ENCODE measurements at places on chromosomes 4 and X. TPM values are rescaled to one million over a fixed set of nuclear protein-coding genes. Genes with fewer than 3 reads are reported as not detected.

GRCh38 chrX:125131164-125131563, 188.5 kb upstream of the TEX13C start:
- H3K4me3 ChIP-seq, result no peak overlapping the region
- H3K36me3 ChIP-seq, result no peaks in the 10 kb centered on the region

GRCh38 chr4:124203613-124204238, 508.8 kb downstream of the ANKRD50 start:
- H3K4me1 ChIP-seq, result peaks cover 8% of the 10 kb centered on the region
- no peak for DNase-seq
- H3K27me3 ChIP-seq, result no peaks in the 10 kb centered on the region
- no peak overlapping the region for H3K27ac ChIP-seq
- no peak overlapping the region for H3K4me3 ChIP-seq
- no peaks in the 10 kb centered on the region for H3K36me3 ChIP-seq

Gene STBD1
- total RNA-seq, result 1.8 TPM

Gene OCRL
- total RNA-seq, result 24.2 TPM

Gene MUC7
- total RNA-seq, result not detected

DNA sequence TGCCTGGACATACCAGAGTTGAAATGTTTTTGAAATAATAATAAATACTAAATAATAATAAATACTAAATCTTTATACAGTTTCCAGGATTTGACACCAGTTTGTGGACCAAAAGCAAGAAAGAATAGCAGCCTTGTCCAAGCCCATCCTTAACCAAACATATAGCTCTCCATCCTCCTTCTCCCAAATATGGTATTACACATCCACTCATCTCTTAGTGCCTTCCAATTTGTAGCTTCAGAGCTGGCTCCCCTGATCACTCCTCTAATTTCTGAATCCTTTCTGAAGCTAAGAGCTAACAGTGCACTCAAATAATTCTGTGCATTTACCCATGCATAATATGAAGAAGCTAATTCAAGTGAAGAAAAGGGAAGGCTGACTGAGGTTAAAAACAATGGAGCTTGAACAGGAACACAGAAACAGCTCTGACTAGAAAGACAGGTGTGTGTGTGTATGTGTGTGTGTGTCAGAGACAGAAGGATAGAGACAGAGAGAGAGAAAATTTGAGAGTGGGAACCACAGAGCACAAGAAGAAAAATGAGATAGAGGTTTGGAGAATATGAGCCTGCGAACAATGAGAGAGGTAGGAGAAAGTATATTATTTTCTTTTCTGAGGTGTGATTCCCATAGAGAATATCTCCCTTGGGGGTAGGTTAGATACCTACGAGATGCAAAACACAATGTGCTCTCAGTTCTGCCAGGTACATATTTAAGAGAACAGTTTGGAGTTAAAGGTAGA, 123.5 kb downstream of the CAMK2D start:
- no peak overlapping the region for H3K27ac ChIP-seq
- DNase-seq, result no peak
- peaks cover 6% of the 10 kb centered on the region for H3K36me3 ChIP-seq
- H3K4me1 ChIP-seq, result no peaks in the 10 kb centered on the region

GRCh38 chrX:112832481-112833095, 8.0 kb downstream of the AMOT start:
- no peak overlapping the region for H3K27ac ChIP-seq
- no peak overlapping the region for H3K4me3 ChIP-seq
- DNase-seq, result no peak
- no peaks in the 10 kb centered on the region for H3K36me3 ChIP-seq
- H3K4me1 ChIP-seq, result no peaks in the 10 kb centered on the region

DNA sequence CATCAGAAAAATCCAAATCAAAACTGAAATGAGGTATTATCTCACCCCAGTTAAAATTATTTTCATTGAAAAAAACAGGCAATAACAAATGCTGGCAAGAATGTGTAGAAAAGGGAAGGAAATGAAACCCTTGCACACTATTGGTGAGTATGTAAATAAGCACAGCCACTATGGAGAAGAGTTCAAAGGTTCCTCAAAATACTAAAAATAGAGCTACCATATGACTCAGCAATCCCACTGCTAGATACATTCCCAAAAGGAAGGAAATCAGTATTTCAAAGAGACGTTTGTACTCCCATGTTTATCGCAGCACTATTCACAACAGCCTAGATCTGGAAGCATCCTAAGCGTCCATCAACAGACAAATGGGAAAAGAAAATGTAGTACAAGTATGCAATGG, 932.4 kb downstream of the PCDH18 start:
- no peaks in the 10 kb centered on the region for H3K36me3 ChIP-seq
- DNase-seq, result no peak
- no peaks in the 10 kb centered on the region for H3K27me3 ChIP-seq
- H3K4me3 ChIP-seq, result no peak overlapping the region

Gene TET2
- 11.4 TPM for total RNA-seq

DNA sequence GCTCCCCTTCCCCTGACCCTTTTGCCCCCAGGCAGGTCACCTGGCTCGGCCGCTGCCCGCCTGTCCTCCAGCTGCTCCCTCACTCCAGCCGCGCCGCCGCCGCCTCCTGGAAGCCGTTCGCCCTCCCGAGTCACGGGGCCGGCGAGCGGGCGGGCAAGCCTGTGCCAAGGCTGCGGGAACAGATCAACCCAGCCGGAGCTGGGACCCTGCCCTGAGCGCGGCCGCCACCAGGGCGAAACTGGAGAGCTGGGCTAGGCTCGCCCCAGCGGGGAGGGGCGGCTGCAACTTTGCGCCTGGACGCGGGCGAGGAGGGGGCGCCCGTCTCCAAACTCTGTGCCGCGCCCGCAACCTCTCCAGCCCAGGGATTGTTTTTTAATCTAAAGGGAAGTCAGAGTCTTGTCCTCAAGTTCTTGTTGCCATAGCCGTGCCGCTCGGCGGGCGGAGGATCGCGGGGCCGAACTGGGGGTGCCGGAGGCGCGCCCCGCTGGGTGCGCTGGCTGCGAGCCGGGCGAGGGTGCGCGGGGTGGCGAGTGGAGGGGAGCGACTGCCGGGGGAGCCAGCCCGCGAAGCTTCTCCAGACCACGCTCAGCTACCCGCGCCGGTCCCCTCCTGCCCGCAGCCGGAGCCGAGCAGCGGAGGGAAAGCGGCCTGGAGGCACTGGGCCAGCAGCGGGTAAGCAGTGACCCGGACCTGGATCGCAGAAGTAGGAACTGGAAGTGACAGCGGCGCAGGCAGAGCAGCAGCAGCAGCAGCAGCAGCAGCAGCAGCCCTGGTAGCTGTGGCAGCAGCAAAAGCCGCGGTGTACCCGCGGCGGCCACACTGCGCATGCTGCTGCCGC, 13.4 kb downstream of the ARHGEF6 start:
- peaks cover 2% of the 10 kb centered on the region for H3K27me3 ChIP-seq
- peak; percentile 67 for DNase-seq
- H3K4me1 ChIP-seq, result no peaks in the 10 kb centered on the region

GRCh38 chrX:127057891-127058619, 238.5 kb downstream of the PRR32 start:
- no peaks in the 10 kb centered on the region for H3K36me3 ChIP-seq
- H3K4me3 ChIP-seq, result no peak overlapping the region
- no peak for DNase-seq
- no peaks in the 10 kb centered on the region for H3K27me3 ChIP-seq

Gene DCUN1D4
- 61.0 TPM for total RNA-seq

Gene ZFX
- 40.0 TPM for total RNA-seq

Gene DLG3
- total RNA-seq, result 10.3 TPM

DNA sequence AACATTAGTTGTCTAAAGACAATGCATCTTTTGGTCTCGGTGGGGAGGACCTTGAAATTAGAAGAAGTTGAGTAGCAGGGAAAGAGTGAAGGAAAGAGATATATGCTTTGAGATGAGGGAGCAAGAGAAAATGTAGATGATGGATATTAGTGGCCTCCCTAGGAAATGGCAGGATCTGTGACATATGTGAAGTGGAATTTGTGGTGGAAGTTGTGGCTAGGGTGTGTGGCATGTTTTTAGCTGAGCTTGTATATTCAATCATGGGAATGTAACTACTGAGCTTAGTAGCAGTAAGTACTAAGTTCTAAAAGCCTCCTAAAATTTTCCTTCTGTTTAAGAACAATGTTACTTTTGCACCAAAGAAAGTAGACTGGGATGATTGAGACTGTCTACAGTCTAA, 382.8 kb upstream of the CTSO start:
- H3K4me3 ChIP-seq, result no peak overlapping the region
- H3K27ac ChIP-seq, result no peak overlapping the region
- no peaks in the 10 kb centered on the region for H3K36me3 ChIP-seq
- H3K4me1 ChIP-seq, result peaks cover 3% of the 10 kb centered on the region
- H3K27me3 ChIP-seq, result no peaks in the 10 kb centered on the region
- no peak for DNase-seq

- peaks cover 2% of the 10 kb centered on the region for H3K4me1 ChIP-seq
- peaks cover 2% of the 10 kb centered on the region for H3K27me3 ChIP-seq
- H3K36me3 ChIP-seq, result no peaks in the 10 kb centered on the region
- peak; percentile 53 for DNase-seq
- no peak overlapping the region for H3K27ac ChIP-seq
Observed at GRCh38 chr4:174714393-174715211, 114.4 kb downstream of the GLRA3 start.

Gene IL13RA2
- not detected for total RNA-seq

Gene GABRQ
- total RNA-seq, result 0.41 TPM

DNA sequence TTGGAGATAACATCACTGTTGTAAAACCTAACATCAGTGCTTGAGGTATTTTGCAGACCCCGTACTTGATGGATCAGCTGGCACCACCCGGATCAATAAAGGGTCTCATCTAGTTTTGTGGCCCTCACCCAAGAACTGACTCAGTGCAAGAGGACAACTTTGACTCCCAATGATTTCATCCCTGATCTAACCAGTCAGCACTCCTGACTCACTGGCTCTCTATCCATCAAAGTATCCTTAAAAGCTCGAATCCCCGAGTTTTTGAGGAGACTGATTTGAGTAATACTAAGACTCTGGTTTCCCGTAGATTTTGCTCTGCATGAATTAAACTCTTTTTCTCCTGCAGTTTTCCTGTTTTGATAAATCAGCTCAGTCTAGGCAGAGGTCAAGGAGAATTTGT, 2498.1 kb downstream of the PCDH7 start:
- no peak for DNase-seq
- no peak overlapping the region for H3K27ac ChIP-seq
- no peaks in the 10 kb centered on the region for H3K4me1 ChIP-seq
- no peaks in the 10 kb centered on the region for H3K36me3 ChIP-seq

Gene MAGEA8
- total RNA-seq, result not detected

Gene CT45A1
- total RNA-seq, result not detected

- no peaks in the 10 kb centered on the region for H3K27me3 ChIP-seq
- H3K4me3 ChIP-seq, result no peak overlapping the region
- no peak overlapping the region for H3K27ac ChIP-seq
- no peak for DNase-seq
- peaks cover 2% of the 10 kb centered on the region for H3K4me1 ChIP-seq
- no peaks in the 10 kb centered on the region for H3K36me3 ChIP-seq
Observed at GRCh38 chr4:70651864-70652506, 14.3 kb downstream of the JCHAIN start.

Gene HAND2
- 1.5 TPM for total RNA-seq

- no peaks in the 10 kb centered on the region for H3K27me3 ChIP-seq
- H3K4me3 ChIP-seq, result no peak overlapping the region
- no peak overlapping the region for H3K27ac ChIP-seq
- DNase-seq, result no peak
- no peaks in the 10 kb centered on the region for H3K4me1 ChIP-seq
Observed at GRCh38 chr4:114271031-114271430, 291.6 kb upstream of the ARSJ start.

- H3K36me3 ChIP-seq, result peaks cover 6% of the 10 kb centered on the region
- no peaks in the 10 kb centered on the region for H3K4me1 ChIP-seq
- no peak for DNase-seq
- H3K4me3 ChIP-seq, result no peak overlapping the region
Observed at GRCh38 chr4:67468830-67469229, 76.5 kb downstream of the CENPC start.

Gene SRPX
- total RNA-seq, result 23.8 TPM

Gene SEC24D
- total RNA-seq, result 70.4 TPM

DNA sequence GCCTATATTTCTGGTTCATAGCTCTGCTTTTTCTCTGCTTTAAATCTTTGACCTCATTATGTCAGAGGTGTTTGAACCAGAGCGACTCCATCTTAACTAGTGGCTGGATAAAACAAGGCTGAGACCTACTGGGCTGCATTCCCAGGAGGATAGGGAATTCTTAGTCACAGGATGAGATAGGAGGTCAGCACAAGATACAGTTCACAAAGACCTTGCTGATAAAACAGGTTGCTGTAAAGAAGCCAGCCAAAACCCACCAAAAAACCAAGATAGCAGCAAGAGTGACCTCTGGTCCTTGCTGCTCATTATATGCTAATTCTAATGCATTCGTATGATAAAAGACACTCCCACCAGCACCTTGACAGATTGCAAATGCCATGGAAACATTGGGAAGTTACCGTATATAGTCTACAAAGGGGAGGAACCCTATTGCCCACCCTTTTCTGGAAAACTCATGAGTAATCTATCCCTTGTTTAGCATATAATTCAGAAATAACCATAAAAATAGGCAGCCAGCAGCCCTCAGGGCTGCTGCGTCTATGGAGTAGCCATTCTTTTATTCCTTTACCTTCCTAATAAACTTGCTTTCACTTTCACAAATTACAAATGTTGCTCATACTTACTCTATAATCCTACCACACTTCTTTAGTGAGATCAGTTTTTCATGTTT, 193.9 kb downstream of the NAF1 start:
- no peaks in the 10 kb centered on the region for H3K36me3 ChIP-seq
- H3K4me1 ChIP-seq, result no peaks in the 10 kb centered on the region
- H3K27ac ChIP-seq, result no peak overlapping the region
- H3K4me3 ChIP-seq, result no peak overlapping the region
- no peak for DNase-seq

DNA sequence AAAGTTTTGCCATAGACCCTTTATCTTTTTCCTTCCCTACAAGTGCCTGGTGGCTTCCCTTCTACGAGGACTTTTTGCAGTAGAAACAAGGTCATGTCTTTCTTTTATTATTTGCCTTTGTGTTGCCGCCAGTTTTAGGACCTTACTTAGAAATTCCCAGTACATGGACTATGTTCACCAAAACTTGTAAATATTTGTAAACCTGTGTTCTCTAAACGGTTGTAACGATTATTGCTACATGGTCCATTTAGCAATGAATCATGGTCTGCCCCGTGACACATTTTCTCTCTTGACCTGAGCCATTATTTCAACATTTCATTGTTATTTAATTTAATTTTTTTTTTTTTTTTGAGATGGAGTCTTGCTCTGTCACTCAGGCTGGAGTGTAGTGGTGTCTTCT, 110.7 kb downstream of the MFAP3L start:
- DNase-seq, result no peak
- no peak overlapping the region for H3K4me3 ChIP-seq
- H3K36me3 ChIP-seq, result peaks cover 7% of the 10 kb centered on the region
- H3K4me1 ChIP-seq, result peaks cover 4% of the 10 kb centered on the region
- H3K27ac ChIP-seq, result no peak overlapping the region
- peaks cover 4% of the 10 kb centered on the region for H3K27me3 ChIP-seq

- H3K36me3 ChIP-seq, result no peaks in the 10 kb centered on the region
- H3K4me1 ChIP-seq, result peaks cover 21% of the 10 kb centered on the region
- no peak overlapping the region for H3K4me3 ChIP-seq
Observed at GRCh38 chr4:48175806-48176205, 41.8 kb upstream of the TXK start.
